PC-9 (cell line): ENCODE measurements at places on chromosomes 5 and 9. TPM values are rescaled to one million over a fixed set of nuclear protein-coding genes. Genes with fewer than 3 reads are reported as not detected.
A peak's percentile ranks its signal among the peaks of the same experiment; 100 is the strongest.

Gene ORM2
- not detected in 2 replicates for total RNA-seq

Gene EGR1
- total RNA-seq = 24.7 and 31.0 TPM in 2 replicates

Gene GPR150
- total RNA-seq = 0.17 TPM in 1 of 2 replicates, not detected in the other

Gene SPINK7
- total RNA-seq = not detected in 2 replicates

Gene RASGRF2
- total RNA-seq = 0.10 and 0.48 TPM in 2 replicates

Gene COL15A1
- total RNA-seq = not detected in 2 replicates

Gene GMCL2
- total RNA-seq = not detected in 2 replicates

Gene PHF19
- 66.4 and 72.9 TPM in 2 replicates for total RNA-seq

Gene MELK
- 25.1 and 48.1 TPM in 2 replicates for total RNA-seq

Gene MYOT
- not detected in 2 replicates for total RNA-seq

Gene FBP2
- total RNA-seq = not detected in 2 replicates

Gene SNX2
- 36.7 and 42.4 TPM in 2 replicates for total RNA-seq

Gene TEX48
- total RNA-seq = not detected in 2 replicates

DNA sequence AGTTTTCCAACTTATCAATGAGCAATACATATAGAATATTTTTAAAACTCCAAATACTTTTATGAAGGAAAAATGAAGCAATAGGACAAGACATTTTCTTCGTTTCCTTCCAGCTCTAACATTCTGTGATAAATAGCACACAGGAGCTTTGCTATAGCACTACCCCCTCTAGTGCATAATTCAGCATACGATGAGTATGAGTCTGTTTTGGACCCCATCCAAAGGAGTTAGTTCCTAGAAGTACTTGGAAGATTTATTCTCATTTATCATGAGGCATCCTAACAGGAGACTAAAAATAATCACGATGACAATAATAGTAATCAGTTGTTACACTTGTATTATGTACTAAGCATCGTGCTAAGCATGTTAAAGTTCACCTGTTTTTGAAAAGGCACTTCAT is 1061.3 kb upstream of the DMAC1 start:
- DNase-seq = no peak
- H3K27ac ChIP-seq = no peak overlapping the region
- no peaks in the 10 kb centered on the region for H3K36me3 ChIP-seq
- no peaks in the 10 kb centered on the region for H3K4me1 ChIP-seq
- no peak overlapping the region for H3K4me3 ChIP-seq
- H3K27me3 ChIP-seq = no peaks in the 10 kb centered on the region

- H3K27ac ChIP-seq = no peak overlapping the region
- no peaks in the 10 kb centered on the region for H3K27me3 ChIP-seq
- H3K4me1 ChIP-seq = no peaks in the 10 kb centered on the region
Observed at GRCh38 chr9:371349-371748, 156.7 kb downstream of the DOCK8 start.

- H3K27ac ChIP-seq = no peak overlapping the region
- no peak for DNase-seq
- H3K4me3 ChIP-seq = no peak overlapping the region
- no peaks in the 10 kb centered on the region for H3K36me3 ChIP-seq
- no peaks in the 10 kb centered on the region for H3K27me3 ChIP-seq
- H3K4me1 ChIP-seq = no peaks in the 10 kb centered on the region
Observed at GRCh38 chr9:19935422-19935821, 146.6 kb upstream of the SLC24A2 start.

DNA sequence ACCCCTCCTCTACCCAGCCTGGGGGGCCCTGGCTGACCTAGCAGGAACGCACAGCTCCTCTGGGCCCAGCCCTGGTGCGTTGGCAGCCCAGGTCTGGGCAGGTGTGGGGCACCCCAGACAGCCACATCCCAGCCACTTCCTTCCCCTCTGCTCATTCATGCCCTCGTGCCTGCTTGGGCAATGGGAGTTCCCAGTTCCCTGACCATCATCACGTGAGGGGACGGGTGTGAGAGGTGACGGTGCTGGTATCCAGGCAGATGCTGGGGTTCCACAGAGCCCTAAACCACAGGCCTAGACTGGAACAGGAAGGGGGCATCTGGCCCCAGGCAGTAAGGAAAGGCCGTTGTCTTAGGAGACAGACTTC is 8.4 kb downstream of the RALGDS start:
- no peaks in the 10 kb centered on the region for H3K36me3 ChIP-seq
- peaks cover 10% of the 10 kb centered on the region for H3K4me1 ChIP-seq
- H3K27me3 ChIP-seq = no peaks in the 10 kb centered on the region
- H3K4me3 ChIP-seq = no peak overlapping the region
- no peak for DNase-seq
- no peak overlapping the region for H3K27ac ChIP-seq

GRCh38 chr5:95045181-95045965 is 239.5 kb downstream of the MCTP1 start:
- no peak overlapping the region for H3K4me3 ChIP-seq
- H3K36me3 ChIP-seq = no peaks in the 10 kb centered on the region
- H3K27me3 ChIP-seq = no peaks in the 10 kb centered on the region
- no peaks in the 10 kb centered on the region for H3K4me1 ChIP-seq
- DNase-seq = no peak
- H3K27ac ChIP-seq = no peak overlapping the region

DNA sequence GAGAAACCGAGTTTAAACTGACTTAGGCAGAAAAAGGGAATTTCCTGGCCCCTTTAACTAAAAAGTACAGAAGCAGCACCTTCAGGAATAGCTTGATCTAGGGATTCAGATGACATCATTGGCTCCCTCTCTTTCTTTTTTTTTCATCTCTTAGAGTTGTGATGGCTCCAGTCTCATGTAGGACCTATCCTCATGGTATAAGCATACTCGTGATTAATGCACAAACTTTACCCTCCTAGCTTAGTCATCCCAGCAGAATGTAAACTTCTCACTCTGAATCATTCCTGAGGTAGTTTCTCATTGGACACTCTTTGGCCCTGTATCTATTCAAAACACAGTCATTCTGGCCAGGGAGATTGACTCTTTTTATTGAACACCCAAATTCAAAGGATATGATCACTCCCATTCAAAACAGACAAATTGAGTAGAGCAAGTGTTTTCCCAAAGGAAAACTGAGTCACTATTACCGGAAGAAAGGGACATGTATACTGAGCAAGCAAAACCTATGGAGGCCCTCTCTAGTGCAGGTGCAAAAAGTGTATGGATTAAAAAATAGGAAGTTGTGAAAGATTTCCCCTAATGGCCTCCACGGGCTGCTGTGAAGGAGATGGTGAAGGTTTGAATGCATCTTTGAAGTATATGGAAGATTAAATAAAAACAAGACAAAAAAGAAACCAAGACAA is 27.6 kb upstream of the SMIM23 start:
- peaks cover 17% of the 10 kb centered on the region for H3K4me1 ChIP-seq
- no peaks in the 10 kb centered on the region for H3K27me3 ChIP-seq
- H3K4me3 ChIP-seq = no peak overlapping the region
- peak overlapping the region; percentile 57 for H3K27ac ChIP-seq

DNA sequence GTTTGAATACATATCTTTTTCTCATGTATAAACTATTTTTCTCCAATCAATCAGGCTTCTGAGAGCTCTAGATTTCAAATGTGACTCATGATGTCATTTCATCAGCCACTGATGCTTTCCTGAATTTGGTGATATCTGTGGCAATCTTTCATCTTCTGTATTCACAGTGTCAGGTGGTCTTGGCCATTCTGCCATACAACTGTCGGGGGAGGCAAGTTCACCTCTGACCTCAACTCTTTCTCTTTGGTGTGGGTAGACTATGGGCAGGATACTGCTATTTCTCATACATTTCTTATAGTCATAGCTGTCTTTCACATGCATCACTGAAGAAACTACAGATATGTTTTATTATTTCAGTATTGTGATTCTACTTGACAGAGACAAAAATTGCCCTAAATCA is 414.1 kb upstream of the MEF2C start:
- no peak for DNase-seq
- H3K27me3 ChIP-seq = no peaks in the 10 kb centered on the region
- H3K4me3 ChIP-seq = no peak overlapping the region
- H3K36me3 ChIP-seq = no peaks in the 10 kb centered on the region
- H3K4me1 ChIP-seq = no peaks in the 10 kb centered on the region

DNA sequence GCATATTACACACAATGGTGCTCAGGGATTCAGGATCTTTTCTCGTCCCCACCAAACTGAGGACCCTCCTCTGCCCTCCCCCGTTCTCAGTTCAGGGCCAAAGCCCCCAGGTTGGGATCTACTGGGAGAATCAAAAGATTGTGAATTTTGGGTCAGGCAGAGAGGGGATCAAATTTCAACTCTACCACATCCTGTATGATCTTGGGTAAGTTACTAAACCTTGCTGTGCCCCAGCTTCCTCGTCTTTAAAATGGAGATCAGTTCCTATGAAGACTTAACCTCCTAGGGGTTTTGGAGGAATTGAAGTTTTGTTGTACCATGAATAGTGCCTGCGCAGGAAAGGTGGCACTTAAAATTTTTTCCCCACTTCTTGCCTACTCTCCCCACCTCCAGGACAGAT is 62.4 kb downstream of the RAI14 start:
- H3K4me3 ChIP-seq = peak overlapping the region; percentile 16; the same call in 1 of the 2 replicates
- no peaks in the 10 kb centered on the region for H3K27me3 ChIP-seq
- peaks cover 46% of the 10 kb centered on the region for H3K36me3 ChIP-seq
- peaks cover 60% of the 10 kb centered on the region for H3K4me1 ChIP-seq

DNA sequence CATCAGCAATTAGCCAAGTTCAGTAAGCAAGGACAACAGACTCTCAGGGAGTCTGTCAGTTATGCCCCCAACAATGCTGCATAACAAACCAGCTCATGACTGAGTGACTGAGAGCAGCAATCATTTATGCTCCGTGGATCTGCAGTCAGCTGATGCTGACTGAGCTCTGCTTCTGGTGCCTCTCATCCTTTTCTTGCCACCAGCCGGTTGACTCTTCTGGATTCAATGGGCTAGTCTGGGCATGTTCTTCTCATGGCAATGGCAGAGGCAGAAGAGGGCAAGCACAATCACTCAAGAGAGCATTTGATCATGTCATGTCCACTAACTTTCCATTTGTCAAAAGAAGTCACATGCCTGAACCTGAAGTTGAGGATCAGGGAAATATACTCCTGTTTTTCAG is 157.0 kb upstream of the NTRK2 start:
- no peaks in the 10 kb centered on the region for H3K36me3 ChIP-seq
- H3K4me1 ChIP-seq = no peaks in the 10 kb centered on the region
- DNase-seq = no peak
- no peak overlapping the region for H3K27ac ChIP-seq
- peaks cover 10% of the 10 kb centered on the region for H3K27me3 ChIP-seq

- H3K4me3 ChIP-seq = no peak overlapping the region
- peaks cover 84% of the 10 kb centered on the region for H3K4me1 ChIP-seq
- no peaks in the 10 kb centered on the region for H3K27me3 ChIP-seq
Observed at GRCh38 chr9:134381671-134382516, 55.6 kb downstream of the RXRA start.

- H3K4me1 ChIP-seq = peaks cover 8% of the 10 kb centered on the region
- no peak overlapping the region for H3K4me3 ChIP-seq
- H3K36me3 ChIP-seq = no peaks in the 10 kb centered on the region
- no peak for DNase-seq
- no peak overlapping the region for H3K27ac ChIP-seq
Observed at GRCh38 chr5:139105621-139106071, 92.5 kb downstream of the SIL1 start.

DNA sequence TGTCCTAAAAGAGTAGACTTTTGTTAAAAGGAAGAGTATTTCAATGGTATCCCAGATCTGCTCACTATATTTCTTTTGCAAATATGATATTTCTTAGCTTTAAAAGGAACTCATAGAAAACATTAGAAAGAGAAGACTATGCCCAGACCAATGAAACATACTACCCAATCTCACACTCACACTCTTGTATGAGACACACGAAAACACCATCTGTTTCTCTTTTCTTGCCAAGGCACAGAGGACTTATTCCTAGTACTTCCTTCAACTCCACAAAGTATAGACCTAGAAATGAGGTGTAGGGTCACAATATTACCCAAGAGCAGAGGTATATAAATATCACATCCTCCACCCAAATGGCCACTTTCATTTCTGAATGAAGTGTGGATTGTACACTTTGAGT is 292.4 kb upstream of the ACO1 start:
- DNase-seq = no peak
- H3K4me1 ChIP-seq = no peaks in the 10 kb centered on the region
- H3K36me3 ChIP-seq = no peaks in the 10 kb centered on the region
- no peak overlapping the region for H3K4me3 ChIP-seq
- no peaks in the 10 kb centered on the region for H3K27me3 ChIP-seq

GRCh38 chr5:146398826-146399225 is 48.3 kb upstream of the TCERG1 start:
- no peak overlapping the region for H3K27ac ChIP-seq
- no peak for DNase-seq
- H3K27me3 ChIP-seq = peaks cover 61% of the 10 kb centered on the region
- no peaks in the 10 kb centered on the region for H3K36me3 ChIP-seq

DNA sequence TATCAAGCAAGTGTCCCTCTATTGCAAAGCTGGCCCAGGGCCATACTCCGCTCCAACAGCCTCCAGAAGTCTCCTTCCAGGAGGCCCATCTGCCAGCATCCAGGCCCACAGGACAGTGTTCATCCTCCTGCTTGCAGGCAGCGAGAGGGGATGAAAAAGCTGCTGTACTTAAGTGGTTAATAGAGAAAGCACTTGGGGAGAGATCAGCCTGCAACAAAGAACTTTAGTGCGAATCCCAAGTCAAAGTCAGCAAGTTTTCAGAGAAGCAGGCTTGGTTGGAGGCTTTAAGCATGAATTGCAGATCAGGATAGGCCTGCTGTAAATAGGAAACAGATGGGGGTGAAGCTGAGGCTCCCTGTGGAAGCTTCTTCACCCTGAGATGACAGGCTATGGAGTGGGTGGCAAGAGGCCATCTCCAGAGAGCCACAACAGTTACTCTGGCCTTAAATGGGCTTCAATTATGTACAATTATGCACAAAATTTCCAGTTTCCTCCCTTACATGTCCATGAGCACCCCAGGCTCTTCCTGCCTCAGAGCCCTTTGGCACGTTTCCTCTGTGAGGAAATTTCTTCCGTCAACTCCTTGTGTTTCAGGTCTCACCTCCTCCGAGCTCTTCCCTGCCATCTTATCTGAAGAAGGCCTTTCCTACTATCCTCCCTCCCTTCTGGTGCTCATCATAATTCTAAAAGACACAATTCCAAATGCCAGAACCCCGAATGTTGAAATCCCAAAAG is 98.0 kb upstream of the NR3C1 start:
- H3K4me3 ChIP-seq = no peak overlapping the region
- peaks cover 9% of the 10 kb centered on the region for H3K4me1 ChIP-seq
- H3K27ac ChIP-seq = no peak overlapping the region
- DNase-seq = no peak
- H3K36me3 ChIP-seq = no peaks in the 10 kb centered on the region

GRCh38 chr5:16787278-16787677 is 148.8 kb downstream of the MYO10 start:
- no peaks in the 10 kb centered on the region for H3K27me3 ChIP-seq
- no peak overlapping the region for H3K27ac ChIP-seq
- no peak for DNase-seq
- H3K4me1 ChIP-seq = no peaks in the 10 kb centered on the region
- no peak overlapping the region for H3K4me3 ChIP-seq

- H3K4me3 ChIP-seq = no peak overlapping the region
- no peaks in the 10 kb centered on the region for H3K36me3 ChIP-seq
- no peak overlapping the region for H3K27ac ChIP-seq
- DNase-seq = no peak
- no peaks in the 10 kb centered on the region for H3K27me3 ChIP-seq
- H3K4me1 ChIP-seq = no peaks in the 10 kb centered on the region
Observed at GRCh38 chr5:130720355-130720754, 444.7 kb downstream of the HINT1 start.

GRCh38 chr9:35859990-35860339 is 10.2 kb downstream of the OR13J1 start:
- H3K4me3 ChIP-seq = no peak overlapping the region
- no peaks in the 10 kb centered on the region for H3K36me3 ChIP-seq
- H3K4me1 ChIP-seq = no peaks in the 10 kb centered on the region
- DNase-seq = no peak

GRCh38 chr9:21919377-21920362 is 74.5 kb downstream of the CDKN2A start:
- DNase-seq = peak; percentile 3
- no peaks in the 10 kb centered on the region for H3K27me3 ChIP-seq
- no peaks in the 10 kb centered on the region for H3K4me1 ChIP-seq
- no peak overlapping the region for H3K27ac ChIP-seq
